AG09319 (cell line): ENCODE measurements at places on chromosomes 3 and 15.
A peak's percentile ranks its signal among the peaks of the same experiment; 100 is the strongest.

DNA sequence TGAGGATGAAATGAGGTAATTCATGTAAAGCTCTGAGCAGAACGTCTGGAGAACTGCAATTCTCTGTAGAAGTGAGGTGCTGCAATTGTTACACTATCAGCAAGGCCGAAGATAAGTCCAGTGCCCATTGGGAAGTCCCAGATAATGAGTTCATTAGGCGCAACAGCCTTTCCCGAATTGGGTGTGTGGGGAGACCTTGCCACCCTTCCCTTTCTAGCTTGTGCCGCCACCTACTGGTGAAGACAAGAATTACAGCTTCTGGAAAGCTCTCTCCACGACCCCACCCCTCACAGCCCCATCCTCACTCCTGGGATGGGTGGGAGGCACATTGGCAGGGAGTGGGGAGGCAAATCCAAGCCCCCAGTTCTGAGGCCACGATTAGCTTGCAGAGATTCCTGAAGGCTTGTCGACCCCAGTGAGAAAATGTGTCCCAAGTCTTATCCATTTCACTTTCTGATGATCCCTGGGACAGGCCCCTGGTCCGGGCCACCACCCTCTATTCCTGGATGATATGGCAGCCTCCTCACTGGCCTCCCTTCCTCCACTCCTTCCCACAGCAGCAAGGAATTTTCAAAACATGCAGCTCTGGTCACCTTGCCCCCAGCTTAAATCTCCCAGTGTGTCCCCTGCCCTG, 36.4 kb downstream of the FAM3D start:
- DNase-seq, result peak; percentile 39

DNA sequence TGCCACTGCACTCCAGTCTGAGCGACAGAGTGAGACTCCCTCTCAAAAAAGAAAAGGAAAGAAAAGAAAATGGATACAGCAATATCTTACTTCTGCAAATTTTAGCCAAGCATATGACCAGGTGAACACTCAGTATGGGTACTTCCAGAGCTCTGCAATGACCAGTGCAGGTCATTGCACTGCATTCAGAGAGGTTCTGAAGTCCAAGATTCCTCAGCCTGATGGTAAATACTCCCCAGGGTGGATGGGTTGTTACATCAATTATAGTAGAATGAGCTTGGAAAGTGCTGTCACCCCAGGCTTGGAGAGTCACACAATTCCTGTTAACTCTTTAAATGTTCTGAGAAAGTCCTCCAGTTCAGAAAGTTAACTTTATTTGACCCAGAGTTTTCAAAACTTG, 103.7 kb downstream of the RPLP1 start:
- DNase-seq, result no peak

DNA sequence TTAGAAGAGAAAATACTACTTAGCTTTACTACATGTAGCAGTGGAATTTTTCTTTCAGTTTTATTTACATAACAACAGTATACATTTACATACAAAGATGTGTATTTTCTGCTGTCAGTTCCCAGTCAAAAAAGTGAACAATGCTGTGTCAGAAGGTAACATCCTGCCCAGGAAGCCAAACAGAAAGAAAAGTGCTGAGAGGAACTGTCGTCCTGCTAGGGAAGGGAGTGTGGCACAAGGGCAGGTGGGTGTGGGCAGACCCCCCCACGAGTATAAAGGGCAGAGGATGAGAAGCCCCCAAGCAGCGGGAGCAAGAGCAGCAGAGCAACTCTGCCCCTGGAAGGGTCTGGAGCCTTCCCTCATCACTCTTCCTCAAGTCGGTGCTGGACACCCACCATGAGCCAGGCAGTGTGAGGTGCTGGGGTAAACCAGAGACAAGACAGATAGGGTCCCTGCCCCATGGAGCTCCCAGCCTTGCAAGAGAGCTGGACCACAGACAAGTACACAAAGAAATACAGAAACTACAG, 39.7 kb downstream of the TBC1D2B start:
- no peak for DNase-seq

DNA sequence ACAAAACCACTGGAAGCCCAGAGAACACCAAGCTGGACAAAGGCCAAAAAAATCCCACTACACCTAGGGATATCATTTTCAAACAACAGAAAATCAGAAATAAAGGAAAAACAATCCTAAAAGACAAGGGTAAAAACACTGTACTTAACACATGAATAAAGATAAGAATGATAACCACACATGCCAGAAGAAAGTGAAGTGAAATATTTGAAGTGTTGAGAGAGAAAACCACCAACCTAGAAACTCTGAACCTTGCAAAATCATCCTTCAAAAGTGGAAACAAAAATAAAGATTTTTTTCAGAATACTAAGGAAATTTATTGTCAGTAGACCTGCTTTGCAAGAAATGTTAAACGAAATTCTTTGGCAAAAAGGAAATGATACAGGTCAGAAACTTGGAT, 45.1 kb downstream of the KPNA1 start:
- DNase-seq, result no peak

GRCh38 chr3:72082776-72083462, 298.0 kb upstream of the PROK2 start:
- no peak for DNase-seq
